ENCODE measurements at places on chromosomes 16 and 17. TPM values are rescaled to one million over a fixed set of nuclear protein-coding genes. Genes with fewer than 3 reads are reported as not detected.

The TBC1D3C gene
- polyA plus RNA-seq, result not detected

The CDRT15L2 gene
- polyA plus RNA-seq, result not detected

The ZFHX3 gene
- polyA plus RNA-seq, result 6.4 TPM

The SLC5A11 gene
- 0.44 TPM for polyA plus RNA-seq

The RRAD gene
- polyA plus RNA-seq, result 27.6 TPM

The OR1D2 gene
- polyA plus RNA-seq, result not detected

The NHLRC4 gene
- 1.7 TPM for polyA plus RNA-seq

The TUBG1 gene
- 81.2 TPM for polyA plus RNA-seq

Data from hepatocyte (in vitro differentiated cells).